ENCODE measurements at places on chromosomes 7 and 10.

DNA sequence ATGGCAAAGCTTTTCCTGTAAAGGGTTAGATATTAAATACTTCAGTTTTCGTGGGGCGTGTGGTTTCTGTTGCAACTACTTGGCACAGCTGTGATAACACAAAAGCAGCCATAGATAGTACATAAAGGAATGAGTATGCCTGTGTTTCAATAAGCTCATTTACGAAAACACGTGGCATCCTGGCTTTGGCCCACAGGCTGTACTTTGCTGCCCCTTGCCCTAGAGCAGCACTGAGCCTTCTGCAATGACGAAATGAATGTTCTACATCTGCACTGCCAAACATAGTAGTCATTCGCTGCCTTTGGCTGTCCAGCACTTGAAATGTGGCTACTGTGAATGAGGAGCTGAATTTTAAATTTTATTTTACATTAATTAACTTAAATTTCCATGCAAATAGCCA, 376.2 kb upstream of the TPK1 start:
- DNase-seq: no peak

GRCh38 chr10:113430634-113431397, 122.0 kb upstream of the HABP2 start:
- DNase-seq: no peak

DNA sequence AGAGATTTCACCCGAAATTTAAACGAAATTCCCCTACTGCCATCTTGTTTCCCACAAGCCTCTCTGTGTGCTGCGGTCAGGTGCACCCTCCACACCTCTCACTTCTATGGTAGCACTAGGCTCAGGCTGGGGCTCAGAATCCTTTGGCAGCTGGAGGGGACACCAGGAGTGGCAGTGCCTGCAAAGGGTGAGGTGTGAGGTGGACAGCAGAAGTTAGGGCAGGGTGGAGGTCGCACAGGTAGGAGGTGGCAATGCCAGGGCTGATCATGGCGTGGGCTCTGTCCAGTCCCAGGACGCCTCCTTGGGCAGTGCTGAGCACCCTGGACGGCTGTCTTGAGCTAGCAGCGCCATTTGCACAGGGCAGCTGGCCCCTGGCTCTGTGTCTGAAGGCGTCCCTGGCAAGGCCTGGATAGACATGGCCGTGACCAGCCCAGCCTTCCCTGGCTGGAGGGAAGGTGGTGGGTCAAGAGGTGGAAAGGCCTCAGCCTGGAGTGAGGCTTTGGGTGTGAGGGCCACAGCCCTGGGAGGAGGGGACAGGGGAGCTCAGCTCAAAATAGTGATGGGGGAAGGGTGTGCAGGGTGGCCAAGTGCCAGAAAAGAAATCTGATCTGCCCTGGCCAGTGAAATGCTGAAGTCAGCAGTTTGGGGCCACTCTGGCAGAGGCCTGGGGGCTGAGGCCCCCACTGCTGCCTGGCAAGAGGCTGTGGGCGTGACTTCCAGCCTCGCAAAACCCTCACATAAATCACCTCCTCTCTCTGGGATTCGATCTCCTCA, 40.0 kb downstream of the ZCCHC24 start:
- no peak for DNase-seq

DNA sequence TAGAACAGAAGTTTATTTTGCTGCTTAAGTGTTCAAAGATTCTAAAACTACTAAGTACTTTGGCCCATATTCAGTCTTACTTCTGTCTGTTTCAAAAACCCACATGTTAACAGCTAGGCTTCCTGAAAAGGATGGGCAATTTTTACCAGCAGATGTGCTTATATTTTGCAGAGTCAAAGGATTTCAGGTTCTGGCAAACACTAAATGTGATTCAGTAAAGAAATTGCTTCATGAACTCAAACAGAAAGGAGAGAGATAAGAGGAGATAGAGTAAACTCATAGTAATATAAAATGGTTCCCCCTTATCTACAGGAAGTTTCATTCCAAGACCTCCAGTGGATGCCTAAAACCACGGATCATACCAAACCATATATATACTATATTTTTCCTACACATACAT, 248.5 kb downstream of the AGMO start:
- no peak for DNase-seq

- DNase-seq: no peak
Measured at GRCh38 chr7:159118623-159119022, 26.0 kb downstream of the VIPR2 start.

DNA sequence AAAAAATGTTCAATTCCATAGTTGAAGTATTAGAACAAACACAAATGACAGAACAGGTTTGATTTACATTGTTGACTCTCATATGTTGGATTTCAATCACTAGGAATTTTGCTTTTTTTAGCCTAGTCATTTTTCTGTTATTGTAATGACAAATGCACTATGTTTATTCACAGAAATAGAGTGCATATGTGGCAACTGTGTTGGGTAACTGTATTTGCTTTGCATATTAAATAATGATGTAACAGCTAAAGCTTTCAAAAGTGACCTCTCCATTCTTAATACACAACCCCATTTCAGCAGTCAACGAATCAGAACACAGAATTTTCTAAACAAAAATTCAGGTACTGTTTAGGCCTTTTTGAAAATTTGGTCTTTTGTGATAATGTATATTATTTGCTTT, 54.0 kb upstream of the SLC26A5 start:
- DNase-seq: no peak

DNA sequence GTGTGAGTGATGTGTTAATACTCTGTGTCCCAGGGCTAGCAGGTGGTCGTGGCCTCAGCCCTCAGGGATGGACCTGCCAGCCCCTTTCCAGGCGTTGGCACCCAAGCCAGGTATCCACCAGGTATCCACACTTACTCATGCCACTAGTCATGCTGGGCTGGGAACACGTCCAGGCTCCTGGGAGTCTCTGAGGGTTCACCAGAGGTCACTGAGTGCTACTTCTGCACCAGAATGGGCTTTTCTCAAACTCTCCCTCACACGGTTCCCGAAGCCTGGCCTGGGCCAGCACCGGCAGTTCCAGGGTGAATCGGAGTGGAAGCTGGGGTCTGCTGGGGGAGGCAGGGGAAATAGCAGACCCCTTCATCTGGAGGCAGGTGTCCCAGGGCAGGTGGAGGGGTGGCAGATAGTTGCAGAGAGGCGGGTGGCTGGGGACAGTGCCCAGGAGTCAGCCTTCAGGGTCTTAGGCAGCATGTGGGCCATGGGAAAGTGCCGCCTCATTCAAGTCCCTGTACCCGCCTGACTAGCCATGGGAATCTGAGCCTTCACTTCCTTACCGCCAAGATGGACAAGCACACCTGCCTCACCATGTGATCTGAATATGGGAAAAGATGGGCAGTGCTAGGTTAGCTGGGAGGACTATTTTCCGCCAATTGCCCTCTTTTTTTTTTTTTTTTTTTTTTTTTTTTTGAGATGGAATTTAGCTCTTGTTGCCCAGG, 95.5 kb upstream of the GTF2I start:
- DNase-seq: no peak

DNA sequence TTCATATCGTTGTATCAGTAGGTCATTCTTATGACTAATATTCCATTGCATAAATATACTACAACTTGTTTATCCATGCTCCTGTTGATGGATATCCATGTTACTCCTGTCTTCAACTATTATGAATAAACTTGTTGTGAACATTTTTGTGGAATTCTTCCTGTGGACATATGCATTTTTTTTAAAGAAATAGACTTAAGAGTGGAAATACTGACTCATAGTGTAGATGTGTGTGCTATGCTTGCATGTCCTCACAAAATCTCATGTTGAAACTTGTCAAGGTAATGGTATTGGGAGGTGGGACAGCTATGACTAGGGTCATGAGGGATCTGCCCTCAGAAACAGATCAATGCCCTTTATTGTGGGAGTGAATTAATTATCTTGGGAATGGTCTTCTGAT, 240.5 kb upstream of the PRSS58 start:
- no peak for DNase-seq

- no peak for DNase-seq
Measured at GRCh38 chr7:44984478-44984758, 5.6 kb upstream of the MYO1G start.

GRCh38 chr10:89206402-89207180, 526 bp downstream of the CH25H start:
- DNase-seq: no peak

DNA sequence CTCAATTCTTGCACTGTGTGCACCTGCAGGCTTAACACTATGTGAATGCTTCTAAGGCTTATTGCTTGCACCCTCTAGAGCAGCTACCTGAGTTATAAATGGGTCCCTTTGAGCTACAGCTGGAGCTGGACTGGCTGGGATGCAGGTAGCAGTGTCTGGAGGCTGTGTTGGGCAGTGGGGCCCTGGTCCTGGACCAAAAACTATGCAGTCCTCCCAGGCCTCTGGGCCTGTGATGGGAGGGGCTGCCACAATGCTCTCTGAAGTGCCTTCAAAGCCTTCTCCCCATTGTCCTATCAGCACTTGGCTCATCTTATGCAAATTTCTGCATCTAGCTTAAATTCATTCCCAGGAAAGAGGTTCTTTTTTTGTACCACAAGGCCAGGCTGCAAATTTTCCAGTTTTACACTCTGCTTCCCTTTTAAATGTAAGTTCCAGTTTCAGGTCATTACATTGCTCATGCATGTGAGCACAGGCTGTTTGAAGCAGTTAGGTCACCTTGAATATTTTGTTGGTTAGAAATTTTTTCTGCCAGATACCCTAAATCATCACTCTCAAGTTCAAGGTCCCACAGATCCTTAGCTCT, 26.0 kb downstream of the KBTBD2 start:
- no peak for DNase-seq

GRCh38 chr10:132169766-132170560, 16.8 kb upstream of the DPYSL4 start:
- DNase-seq: no peak

GRCh38 chr10:111109501-111110242, 32.8 kb downstream of the ADRA2A start:
- DNase-seq: no peak

DNA sequence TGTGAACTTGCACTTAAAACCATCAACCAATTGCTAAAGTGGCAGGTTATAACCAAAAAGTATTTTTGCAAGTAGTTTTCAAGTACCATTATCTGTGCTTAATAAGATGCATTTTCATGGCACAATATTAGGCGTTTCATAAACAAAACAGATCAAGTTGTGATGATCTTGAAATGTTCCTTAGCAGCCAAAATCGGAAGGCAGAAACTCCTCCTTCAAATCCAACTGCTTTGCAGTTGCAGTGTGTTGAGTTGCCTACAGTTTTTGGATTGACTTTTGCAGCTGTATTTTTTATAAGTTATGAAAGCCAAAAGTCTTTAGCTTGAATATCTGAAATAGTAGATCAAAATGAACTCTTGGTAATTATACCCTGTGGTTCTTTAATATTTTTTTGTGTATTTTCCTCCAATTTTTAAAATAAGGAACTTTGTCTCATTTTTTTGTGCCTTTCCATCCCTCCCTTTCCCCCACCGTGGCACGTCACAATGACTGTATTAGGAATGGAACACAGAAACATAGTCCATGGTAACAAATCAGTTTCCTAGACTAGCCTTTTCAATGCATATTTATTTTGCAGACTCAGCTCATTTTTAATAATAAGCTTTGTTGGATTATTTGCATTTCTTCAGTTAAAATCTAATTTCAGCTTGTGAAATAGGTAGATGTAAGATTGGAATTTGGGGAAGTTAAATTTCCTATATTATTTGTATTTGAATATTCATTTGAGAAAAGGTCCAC, 80.8 kb downstream of the ADD3 start:
- DNase-seq: no peak

DNA sequence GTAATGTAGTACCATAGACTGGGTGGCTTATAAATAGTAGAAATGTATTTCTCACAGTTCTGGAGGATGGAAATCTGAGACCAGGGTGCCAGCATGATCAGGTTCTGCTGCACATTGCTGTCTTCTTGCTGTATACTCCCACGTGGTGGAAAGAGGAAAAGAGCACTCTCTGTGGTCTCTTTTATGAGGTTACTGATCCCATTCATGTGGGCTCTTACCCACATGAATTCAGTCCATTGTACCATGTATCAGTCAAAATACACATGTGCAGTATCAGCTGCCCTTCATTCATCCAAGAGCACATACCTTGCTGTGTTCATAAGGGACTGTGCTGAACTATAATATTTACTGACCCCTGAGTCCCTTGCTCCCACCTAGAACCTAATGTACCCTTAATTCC, 17.1 kb downstream of the PNLIPRP2 start:
- DNase-seq: no peak

DNA sequence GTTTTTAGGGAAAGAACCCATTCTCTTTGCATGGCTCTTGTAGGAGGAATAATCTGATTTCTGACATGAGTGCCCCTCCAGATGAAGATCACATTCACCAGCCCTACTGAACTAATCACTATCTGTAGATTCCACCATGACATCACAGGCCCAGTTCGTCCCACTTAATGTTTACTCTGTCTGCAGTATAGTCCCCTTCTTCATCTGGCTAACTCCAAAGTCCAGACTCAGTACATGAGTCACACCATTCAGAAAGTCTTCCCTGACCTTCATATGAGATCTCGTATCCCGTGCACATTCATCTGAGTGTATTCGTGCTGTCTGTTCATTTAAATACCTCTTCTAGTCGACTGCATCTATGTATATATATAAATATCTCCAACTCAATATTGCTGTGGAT, 366.5 kb upstream of the AKR1E2 start:
- no peak for DNase-seq

GRCh38 chr7:135573541-135573940, 15.8 kb downstream of the NUP205 start:
- no peak for DNase-seq

DNA sequence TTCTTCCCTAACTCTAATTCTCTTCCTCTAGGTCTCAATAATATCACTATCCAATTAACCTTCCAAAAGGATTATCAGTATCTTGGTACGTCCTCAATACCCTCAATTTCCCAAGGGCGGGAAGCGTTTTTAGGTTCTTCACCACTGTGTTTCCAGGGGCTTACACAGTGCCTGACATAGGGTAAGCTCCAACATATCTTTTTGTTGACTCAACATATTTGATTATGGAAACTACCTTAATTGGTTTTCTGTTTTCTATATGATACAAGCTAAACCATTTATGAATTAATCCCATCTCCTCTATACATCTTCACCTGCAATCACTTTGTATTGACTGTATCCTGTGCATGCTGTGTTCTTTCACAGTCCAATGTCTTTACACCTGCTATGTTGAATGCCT, 987.3 kb downstream of the GRID1 start:
- no peak for DNase-seq

- no peak for DNase-seq
Measured at GRCh38 chr7:22995011-22995410, 18.9 kb downstream of the HYCC1 start.

- DNase-seq: no peak
Measured at GRCh38 chr7:167090-167855, 25.1 kb upstream of the FAM20C start.

DNA sequence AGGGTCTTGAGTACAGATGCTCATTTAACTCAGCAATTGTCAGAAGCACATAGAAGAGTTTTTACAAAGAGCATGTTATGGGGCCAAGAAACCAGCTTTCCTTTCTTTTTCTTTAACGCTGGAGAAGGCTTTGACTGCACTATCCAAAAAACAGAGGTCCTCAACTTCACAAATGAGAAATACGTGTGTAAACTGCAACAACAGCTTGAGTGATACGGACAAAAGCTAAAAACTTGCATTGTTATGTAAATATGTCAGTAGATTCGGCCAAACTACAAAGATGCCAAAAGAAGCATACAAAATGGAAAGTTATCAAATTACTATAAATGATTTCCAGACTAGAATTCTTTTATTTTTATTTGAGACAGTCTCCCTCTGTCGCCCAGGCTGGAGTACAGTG, 62.4 kb upstream of the C10orf90 start:
- no peak for DNase-seq

Measured in SK-N-DZ (cell line).